CD8-positive, alpha-beta memory T cell (primary cell): ENCODE measurements at places on chromosomes 16 and 17. TPM values are rescaled to one million over a fixed set of nuclear protein-coding genes. Genes with fewer than 3 reads are reported as not detected.

DNA sequence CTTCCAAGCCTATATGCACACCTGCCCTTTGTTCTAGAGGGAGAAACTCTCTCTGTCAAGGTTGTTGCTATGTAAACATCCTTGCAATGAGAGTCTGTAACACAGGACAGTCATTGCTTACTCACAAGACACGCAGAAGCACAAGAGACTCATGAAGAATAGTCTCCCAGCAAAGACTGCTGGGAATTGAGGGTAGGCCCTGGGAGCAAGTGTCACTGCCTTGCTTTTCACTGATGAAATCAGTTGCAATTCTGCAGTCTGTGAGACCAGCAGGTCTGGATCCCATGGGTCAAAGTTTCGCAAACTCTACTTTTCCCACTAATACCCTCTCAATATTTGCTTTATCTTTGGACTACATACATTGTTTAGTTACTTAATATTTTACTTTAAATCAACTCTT, 177.4 kb downstream of the FTO start:
- H3K36me3 ChIP-seq, result peaks cover 8% of the 10 kb centered on the region
- no peaks in the 10 kb centered on the region for H3K27me3 ChIP-seq
- H3K4me3 ChIP-seq, result no peak overlapping the region

- no peaks in the 10 kb centered on the region for H3K27me3 ChIP-seq
- H3K4me3 ChIP-seq, result no peak overlapping the region
- H3K36me3 ChIP-seq, result no peaks in the 10 kb centered on the region
- H3K4me1 ChIP-seq, result peaks cover 13% of the 10 kb centered on the region
- no peak for DNase-seq
These were observed 24.7 kb upstream of the TOB1 start for GRCh38 chr17:50890675-50891516.

- H3K4me1 ChIP-seq, result peaks cover 22% of the 10 kb centered on the region
- no peak overlapping the region for H3K4me3 ChIP-seq
These were observed 2.0 kb downstream of the NCBP3 start for GRCh38 chr17:3843935-3844516.

- peaks cover 12% of the 10 kb centered on the region for H3K4me1 ChIP-seq
- H3K27ac ChIP-seq, result no peak overlapping the region
- H3K36me3 ChIP-seq, result no peaks in the 10 kb centered on the region
- no peak for DNase-seq
- H3K27me3 ChIP-seq, result no peaks in the 10 kb centered on the region
These were observed 197.4 kb upstream of the CACNG5 start for GRCh38 chr17:66637491-66637890.

- H3K4me3 ChIP-seq, result peak overlapping the region; percentile 6
- H3K4me1 ChIP-seq, result peaks cover 60% of the 10 kb centered on the region
- DNase-seq, result no peak
- no peaks in the 10 kb centered on the region for H3K27me3 ChIP-seq
These were observed 55.6 kb downstream of the GRB7 start for GRCh38 chr17:39793301-39793872.

GRCh38 chr17:41653892-41654677, 29.7 kb upstream of the KRT17 start:
- H3K4me1 ChIP-seq, result no peaks in the 10 kb centered on the region
- no peak for DNase-seq
- no peaks in the 10 kb centered on the region for H3K27me3 ChIP-seq
- no peaks in the 10 kb centered on the region for H3K36me3 ChIP-seq

DNA sequence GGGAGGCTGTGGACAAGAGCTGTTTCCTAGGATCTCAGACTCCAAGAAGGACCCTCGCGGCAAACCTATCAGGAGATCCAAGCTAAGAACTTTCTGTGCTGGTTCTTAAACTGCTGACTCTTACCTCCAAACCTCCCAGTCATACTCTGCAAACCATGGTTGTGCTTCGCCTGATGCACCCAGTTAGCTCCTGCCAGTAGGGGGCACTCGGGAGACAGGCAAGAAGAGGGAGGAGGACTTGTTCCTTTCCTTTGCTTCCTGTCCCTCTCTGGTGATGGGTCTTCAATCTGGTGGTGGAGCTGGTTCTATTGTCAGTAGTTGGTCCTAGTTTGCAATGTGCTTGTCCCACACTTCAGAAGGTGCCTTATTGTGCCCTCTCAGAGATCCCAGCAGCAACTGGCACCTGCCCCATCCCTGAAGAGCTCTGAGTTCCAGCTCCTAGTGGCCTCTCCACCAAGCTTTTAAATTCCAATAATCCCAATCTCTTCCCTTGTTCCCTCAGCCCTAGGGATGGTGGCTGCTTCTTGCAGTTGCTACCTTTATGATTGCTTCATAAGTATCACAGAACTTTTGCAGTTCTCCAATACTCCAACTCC, 113.5 kb upstream of the RPL38 start:
- no peak overlapping the region for H3K4me3 ChIP-seq
- H3K36me3 ChIP-seq, result no peaks in the 10 kb centered on the region
- no peaks in the 10 kb centered on the region for H3K4me1 ChIP-seq
- H3K27ac ChIP-seq, result no peak overlapping the region
- no peaks in the 10 kb centered on the region for H3K27me3 ChIP-seq

GRCh38 chr17:76643553-76644148, at the start of gene ST6GALNAC1:
Gene ST6GALNAC1 (minus strand): TSS chr17:76643757. CDS start chr17:76643638, 119 bp downstream.
- peak within 1 kb of the TSS; percentile 63 for H3K27ac ChIP-seq
- H3K27me3 ChIP-seq, result no peaks in the 10 kb centered on the region
- no peak for DNase-seq
- H3K4me3 ChIP-seq, result peak within 1 kb of the TSS; percentile 22

DNA sequence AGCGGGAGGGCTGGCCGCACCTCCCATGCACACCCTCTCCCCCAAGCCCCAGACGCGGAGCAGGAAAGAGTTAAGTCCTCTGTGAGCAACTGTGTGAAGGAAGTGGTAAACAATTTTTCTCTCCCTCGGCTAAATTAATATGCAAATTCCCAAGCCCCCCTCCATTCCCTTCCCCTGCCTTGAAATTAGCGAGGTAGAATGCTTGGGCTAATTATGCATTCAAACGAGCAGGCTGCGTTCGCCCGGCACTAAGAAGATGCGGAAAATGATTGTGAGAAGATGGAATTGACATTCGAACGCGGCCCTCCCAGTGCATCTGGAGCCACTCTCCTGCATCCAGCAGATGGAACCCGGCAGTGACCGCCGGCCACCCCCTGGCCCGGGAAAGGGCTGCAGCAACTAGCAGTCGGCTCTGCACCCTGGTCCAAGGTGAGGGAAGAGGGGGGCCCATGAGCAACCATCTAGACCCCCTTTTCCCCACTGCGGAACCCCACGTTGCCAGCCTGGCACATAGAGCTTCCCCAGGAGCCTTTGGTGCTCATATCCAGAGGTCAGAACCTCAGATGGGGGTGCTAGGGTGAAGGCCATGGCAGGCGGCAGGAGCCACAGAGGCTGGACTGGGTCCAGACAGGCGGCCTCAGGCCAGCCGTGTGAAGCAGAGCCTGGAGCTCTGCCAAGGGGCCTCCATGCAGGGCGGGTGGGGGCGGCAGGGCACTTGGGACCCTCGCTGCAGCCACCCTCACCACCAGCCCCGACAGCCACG, 49.1 kb upstream of the ACSF3 start:
- no peaks in the 10 kb centered on the region for H3K36me3 ChIP-seq
- no peak for DNase-seq
- H3K4me3 ChIP-seq, result no peak overlapping the region
- no peaks in the 10 kb centered on the region for H3K27me3 ChIP-seq
- H3K27ac ChIP-seq, result no peak overlapping the region

The RNF151 gene
- not detected for total RNA-seq

The CA7 gene
- not detected for total RNA-seq
